Fibroblast of skin of left quadriceps (primary cell): ENCODE measurements at places on chromosomes 1 and 21.
A peak's percentile ranks its signal among the peaks of the same experiment; 100 is the strongest.

GRCh38 chr21:25959799-25960198, 210.8 kb downstream of the APP start:
- DNase-seq, result no peak

GRCh38 chr1:165828669-165829329, 1.4 kb downstream of the UCK2 start:
- DNase-seq, result peak; percentile 69

GRCh38 chr1:166884971-166885370, 8.9 kb upstream of the TADA1 start:
- no peak for DNase-seq

- no peak for DNase-seq
These were observed 28.6 kb upstream of the IFNAR1 start for GRCh38 chr21:33296156-33296555.

GRCh38 chr1:241600496-241600901, 39.7 kb downstream of the CHML start:
- DNase-seq, result peak; percentile 58

- DNase-seq, result no peak
These were observed 16.2 kb downstream of the HSD11B1 start for GRCh38 chr1:209720826-209721225.
